NCI-H1436 (cell line): ENCODE measurements at places on chromosomes 4 and X.
A peak's percentile ranks its signal among the peaks of the same experiment; 100 is the strongest.

DNA sequence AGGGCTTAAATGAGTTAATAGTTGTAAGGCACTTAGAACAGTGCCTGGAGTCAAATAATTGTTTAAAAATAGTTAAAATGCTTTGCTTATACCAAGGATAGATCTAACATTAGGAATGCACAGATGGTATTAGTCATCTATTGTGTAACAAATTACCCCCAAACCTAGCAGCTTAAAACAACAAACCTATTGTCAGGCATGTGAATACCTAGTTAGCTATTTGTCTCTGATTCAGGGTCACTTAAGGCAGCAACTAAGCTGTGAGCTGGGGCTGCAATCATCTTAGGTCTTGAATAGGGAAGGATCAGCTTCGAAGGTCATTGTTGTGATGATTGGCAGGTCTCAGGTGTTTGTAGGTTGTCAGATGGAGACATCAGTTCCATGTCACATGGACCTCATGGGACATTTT lies 42.4 kb upstream of the AGA start:
- no peak for DNase-seq

GRCh38 chr4:100588076-100588475 lies 70.3 kb upstream of the EMCN start:
- DNase-seq: no peak

GRCh38 chrX:24069877-24070276 lies 15.1 kb downstream of the EIF2S3 start:
- no peak for DNase-seq

DNA sequence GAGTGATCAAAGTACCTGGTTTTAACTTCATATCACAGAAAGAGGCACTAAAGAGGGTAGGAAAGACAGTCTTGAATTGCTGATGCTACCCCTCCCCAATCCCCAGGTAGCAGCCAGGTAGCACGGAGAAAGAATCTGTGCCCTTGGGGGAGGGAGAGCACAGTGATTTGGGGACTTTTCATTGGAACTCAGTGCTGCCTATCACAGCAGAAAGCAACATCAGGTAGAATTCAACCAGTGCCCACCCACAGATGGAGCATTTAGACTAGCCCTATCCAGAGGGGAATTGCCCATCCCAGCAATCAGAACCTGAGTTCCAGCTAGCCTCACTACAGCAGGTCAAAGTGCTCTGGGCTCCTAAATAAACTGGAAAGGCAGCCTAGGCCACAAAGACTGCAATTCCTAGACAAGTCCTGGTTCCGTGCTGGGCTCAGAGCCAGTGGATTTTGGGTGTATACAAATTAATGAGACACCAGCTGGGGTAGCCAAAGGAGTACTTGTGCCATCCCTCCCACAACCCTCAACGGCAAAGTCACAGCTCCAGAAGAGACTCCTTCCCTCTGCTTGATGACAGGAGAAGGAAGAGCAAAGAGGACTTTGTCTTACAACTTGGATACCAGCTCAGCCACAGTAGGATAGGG lies 228.1 kb downstream of the THOC2 start:
- DNase-seq: no peak

- DNase-seq: no peak
Observed at GRCh38 chr4:108263057-108263456, 94.3 kb upstream of the LEF1 start.

DNA sequence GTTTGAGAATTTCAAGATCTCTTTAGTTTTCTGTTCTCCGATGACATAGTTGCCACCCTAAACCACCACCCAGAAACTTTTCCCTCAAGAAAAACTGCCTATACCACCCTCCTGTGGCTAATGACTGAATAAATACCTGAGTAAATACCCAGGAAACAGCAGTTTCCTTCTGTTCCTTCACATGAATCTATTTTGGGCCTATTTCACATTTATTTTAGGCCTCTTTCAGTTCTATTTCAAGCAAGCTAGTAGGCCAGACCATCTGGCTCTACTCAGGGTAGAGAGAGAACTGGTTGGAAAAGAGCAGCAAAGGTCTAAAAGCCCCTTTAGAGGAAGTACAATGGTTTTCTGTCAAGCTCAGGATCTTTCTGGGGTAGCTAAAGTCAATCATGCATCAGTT lies 23.4 kb downstream of the ARHGEF9 start:
- DNase-seq: no peak

- DNase-seq: no peak
Observed at GRCh38 chr4:175412746-175413145, 399.3 kb downstream of the GPM6A start.

DNA sequence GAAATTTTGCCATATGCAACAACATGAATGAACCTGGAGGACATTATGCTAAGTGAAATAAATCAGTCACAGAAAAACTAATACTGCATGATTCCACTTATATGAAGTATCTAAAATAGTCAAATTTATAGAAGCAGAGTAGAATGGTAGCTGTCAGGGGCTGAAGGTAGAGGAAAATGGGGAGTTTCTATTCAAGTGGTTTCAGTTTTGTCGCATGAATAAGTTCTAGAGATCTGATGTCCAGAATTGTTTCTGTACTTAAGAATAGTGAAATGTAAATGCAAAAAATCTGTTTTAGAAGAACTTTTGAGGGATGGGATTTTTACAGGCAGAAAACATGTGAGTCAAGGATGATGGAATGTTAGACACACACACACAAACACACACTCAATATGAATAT lies 34.1 kb downstream of the SLITRK4 start:
- DNase-seq: no peak

DNA sequence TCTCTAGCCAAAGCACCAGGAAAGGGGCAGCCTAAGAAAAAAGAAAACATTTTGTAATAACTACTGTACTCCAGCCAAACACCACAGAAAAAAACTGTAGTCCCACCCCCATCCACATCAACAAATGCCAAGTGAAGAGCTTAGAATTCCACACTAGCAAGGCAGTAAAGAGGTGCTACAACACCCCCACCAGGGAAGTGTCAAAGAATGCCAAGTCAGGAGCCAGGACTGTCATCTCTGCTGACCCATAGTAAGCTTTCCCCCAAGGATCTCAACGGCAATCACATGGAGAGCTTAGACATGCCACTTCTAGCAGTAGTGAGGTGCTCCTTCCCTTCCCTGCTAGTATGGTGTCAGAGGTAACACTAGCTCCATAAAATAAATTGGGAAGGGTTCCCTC lies 34.4 kb upstream of the CCDC160 start:
- DNase-seq: no peak

GRCh38 chr4:13190093-13190721 lies 293.9 kb downstream of the RAB28 start:
- no peak for DNase-seq

GRCh38 chrX:118261151-118261550 lies 84.8 kb upstream of the WDR44 start:
- DNase-seq: no peak

DNA sequence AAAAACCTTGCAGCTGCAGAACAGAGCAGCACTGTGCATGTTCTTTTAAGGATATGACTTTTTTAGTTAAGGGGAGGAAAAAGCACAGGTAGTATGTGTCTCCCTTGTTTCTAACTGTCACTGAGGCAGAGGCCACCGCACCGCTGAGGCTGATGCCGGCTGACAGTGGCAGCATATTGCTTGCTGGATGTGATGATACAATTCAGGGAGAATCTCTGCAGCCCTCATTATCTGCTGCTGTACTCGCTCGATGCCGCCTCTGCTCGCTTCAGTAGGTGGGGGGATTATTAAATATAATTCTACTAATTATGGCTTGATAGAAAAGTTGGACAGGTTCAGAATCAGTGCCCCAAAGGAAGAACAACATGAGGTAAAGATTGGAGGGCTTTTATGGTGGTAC lies 378.8 kb upstream of the NOCT start:
- DNase-seq: no peak

- no peak for DNase-seq
Observed at GRCh38 chrX:85107407-85107806, 103.7 kb downstream of the APOOL start.

GRCh38 chr4:40455340-40455902 lies 120.3 kb downstream of the CHRNA9 start:
- DNase-seq: no peak

- DNase-seq: no peak
Observed at GRCh38 chrX:42680666-42681065, 97.3 kb downstream of the PPP1R2C start.

DNA sequence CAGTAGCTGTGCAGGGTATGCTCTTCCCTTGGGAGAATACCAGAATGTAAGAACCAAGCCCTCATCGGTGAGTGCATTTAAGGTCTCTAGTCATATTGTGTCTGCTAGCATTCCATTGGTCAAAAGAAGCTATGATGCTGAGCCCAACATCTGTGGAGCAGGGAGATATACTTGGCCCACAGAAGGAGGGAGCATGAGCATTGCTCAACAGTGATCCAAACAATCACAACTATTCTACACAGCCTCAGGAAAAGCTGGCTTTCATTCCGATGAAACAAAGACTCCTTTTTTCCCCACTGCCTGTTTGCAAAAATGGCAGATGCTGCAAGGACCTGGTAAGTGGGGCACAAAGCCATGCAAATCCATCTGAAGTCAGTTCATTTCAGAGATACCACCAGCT lies 80.6 kb upstream of the DHX15 start:
- DNase-seq: no peak

- no peak for DNase-seq
Observed at GRCh38 chr4:126396703-126397102, 1081.9 kb downstream of the FAT4 start.

GRCh38 chr4:158333820-158334219 lies 123.5 kb downstream of the TMEM144 start:
- no peak for DNase-seq

- no peak for DNase-seq
Observed at GRCh38 chrX:145292218-145292617, 44.9 kb downstream of the SPANXN1 start.

- no peak for DNase-seq
Observed at GRCh38 chrX:46611658-46612362, 38.2 kb downstream of the CHST7 start.

GRCh38 chrX:150680974-150681373 lies 12.2 kb upstream of the MTMR1 start:
- peak; percentile 13 for DNase-seq

- DNase-seq: no peak
Observed at GRCh38 chrX:30144971-30145731, 70.2 kb upstream of the MAGEB2 start.

DNA sequence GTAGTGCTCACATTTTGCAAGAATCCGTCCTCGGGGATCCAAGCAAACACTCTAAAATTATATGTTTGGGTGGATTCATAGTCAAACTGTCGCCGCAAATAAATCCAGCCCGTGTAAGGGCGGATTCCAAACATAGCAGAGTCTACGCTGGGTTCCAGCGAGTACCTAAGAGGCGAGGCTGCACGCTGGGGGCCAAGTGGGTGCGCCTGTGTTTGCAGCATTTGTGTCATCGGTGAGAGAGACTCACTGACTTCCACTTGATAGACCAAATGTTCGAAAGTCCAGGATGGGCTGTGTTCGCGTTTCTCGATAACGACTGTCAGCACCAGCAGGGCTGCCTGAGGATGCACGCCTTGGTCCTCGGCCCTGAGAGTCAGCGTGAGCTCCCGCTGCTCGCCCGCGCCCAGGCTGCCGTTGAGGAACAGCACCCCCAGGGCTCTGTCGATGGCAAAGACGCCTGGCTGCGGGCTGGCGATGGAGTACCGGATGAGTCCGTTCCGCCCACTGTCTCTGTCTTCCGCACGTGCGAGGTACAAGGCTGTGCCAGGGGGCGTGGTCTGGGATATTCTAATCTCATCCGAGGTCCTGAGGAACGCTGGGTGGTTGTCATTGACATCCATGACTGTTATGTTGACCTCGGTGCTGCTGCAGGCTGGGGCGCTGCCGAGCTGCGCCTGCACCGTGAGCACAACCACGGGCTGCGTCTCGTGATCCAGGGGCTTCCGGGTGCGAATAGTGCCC lies 158.7 kb downstream of the DCHS2 start:
- DNase-seq: no peak

DNA sequence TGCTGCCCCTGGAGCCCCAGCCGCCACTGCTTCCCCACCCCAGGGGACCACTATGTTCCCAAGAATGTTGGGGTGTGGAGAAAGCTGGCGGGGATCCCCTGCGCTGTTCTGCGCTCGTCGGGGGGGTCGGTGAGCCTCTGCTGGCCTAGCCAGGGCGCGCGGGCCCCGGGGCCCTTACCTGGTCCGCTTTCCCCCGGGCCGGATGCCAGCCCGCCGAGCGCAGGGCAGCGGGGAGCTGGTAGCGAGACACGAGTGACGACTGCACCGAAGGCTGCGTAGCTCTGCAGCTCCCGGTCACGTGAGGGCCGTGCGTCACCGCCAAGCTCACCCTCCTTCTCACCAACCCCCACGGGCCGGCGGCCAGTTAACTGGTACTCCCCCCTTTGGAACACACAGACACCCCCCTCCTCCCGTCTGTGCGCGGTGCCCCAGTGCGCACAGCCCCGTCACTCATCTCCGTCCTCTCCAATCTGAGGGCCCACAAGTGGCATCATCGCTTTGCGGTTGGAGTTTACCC lies at the start of gene BEX1:
TSS of gene BEX1 (minus strand) at position 254 of the 517 bp plus-strand sequence. CDS start 897 bp downstream, outside the sequence.
- DNase-seq: peak; percentile 95

DNA sequence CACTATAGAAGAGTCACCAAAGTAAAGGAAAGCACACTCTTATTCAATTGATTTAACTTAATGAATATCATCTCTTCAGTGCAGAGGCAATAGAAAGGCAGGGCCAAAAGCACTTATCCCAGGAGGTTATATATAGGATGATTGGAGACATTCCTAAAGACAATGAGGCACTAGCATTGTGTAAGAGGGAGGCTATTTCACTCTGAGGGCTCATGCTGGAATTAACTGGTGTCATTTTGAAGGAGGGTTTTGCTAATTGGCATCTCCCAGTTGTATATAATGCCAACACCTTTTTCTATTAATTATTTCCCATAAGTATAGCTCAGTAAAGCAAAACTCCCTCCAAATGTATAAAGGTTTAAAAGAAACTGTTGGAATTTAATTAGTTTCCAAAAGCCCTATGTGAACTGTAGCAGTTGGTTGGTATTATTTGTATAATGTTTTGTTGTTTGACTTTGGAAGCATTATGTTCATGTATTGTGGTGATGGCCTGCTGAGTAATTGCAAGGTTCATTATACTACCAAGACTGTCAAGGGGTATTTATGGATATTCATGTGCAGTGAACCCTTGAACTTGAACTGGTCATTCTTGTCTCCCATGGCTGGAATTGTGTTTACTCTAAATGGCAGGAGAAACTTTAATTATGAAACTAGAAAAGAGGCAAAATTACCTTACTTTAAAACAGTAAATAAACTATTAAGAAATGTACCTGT lies 270.3 kb downstream of the BMPR1B start:
- no peak for DNase-seq

DNA sequence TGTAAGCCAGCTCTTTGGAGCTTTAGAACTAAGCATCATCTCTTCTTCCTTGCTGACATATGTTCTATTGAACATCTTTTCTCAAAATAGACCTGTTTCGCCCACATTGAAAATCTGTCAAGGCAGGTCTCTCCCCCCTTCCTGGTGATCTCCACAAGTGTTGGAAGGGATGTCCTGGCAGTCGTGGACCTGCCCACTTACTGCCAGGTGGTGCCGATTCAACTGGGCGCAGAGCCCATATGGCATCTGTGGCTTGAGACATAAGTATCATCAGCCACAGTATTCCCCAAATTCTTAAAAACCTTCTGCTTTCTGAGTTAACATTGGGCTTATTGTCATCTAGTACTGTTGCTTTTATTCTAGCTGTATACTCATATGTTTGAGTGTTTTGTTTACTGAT lies 969.3 kb upstream of the FTHL17 start:
- DNase-seq: no peak

- DNase-seq: peak; percentile 36
Observed at GRCh38 chr4:118557298-118557851, 127.8 kb upstream of the METTL14 start.

- DNase-seq: no peak
Observed at GRCh38 chr4:184765473-184766340, 31.8 kb upstream of the CENPU start.

- DNase-seq: peak; percentile 3
Observed at GRCh38 chrX:153351981-153352380, 18.0 kb downstream of the ZNF275 start.

GRCh38 chr4:30443289-30443688 lies 276.9 kb upstream of the PCDH7 start:
- no peak for DNase-seq
